ENCODE measurements at places on chromosomes 3 and 15.

- DNase-seq, result no peak
These were observed 203.5 kb upstream of the ZBTB20 start for GRCh38 chr3:115350606-115351005.

DNA sequence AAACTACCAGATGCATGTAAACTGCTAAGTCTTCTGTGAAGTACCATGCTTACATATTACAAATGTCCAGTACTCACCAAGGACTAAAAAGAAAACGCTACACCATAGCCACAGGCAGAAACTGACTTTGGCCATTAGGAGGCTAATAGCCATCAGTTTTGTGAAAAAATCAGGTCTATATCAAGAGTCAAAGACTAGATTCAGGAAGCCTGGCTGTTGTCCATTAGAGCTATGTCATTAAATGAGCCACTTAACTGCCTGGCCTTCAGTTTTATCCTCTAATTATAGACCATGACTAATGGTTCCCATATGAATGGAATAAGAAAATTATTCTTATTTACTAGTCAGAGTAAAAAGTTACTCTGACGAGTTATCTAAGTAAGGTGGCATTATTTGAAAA is 144.1 kb downstream of the VPS13C start:
- DNase-seq, result no peak

- DNase-seq, result no peak
These were observed 43.9 kb downstream of the NR1I2 start for GRCh38 chr3:119825820-119826219.

GRCh38 chr3:39021029-39021428 is 30.7 kb downstream of the SCN11A start:
- no peak for DNase-seq

DNA sequence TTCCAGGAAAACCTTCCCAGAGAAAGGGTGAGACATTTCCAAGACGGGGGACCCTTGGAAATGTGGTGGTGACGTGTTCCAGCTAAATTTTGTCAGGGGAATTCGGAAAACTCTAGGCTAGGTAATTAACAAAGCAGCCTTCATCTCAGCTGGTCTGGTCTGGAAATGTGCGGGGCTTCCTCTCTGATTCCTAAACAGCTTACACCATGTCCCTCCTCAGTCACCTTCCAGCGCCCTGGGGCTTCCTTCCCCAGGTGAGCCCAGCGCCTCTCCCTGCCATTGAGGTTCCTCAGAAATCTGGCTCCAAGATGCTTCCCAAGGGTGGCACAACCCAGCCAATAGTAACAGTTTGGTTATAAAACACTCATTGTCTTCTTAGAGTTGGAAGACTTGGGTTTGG is 571 bp downstream of the ACAD9 start:
- DNase-seq, result no peak

DNA sequence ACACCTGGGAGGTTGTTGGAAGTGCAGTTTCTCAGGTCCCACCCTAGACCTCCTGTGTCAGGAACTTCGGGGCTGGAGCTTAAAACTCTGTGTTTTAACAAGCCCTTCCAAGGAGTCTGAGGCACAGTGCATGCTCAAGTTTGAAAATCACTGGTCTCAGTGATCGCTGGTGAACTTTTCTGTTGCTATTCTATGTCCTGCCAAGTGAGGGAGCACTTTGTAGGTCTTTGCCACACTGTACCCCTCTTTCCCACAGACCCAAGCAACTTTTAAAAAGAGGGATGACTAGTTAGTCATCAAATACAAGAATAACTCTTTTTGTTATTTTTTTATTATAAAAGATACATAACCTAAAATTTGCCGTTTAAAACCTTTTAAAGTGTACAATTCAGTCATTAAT is 133.7 kb downstream of the AGBL1 start:
- no peak for DNase-seq

- no peak for DNase-seq
These were observed 29.6 kb downstream of the TF start for GRCh38 chr3:133775835-133776234.

DNA sequence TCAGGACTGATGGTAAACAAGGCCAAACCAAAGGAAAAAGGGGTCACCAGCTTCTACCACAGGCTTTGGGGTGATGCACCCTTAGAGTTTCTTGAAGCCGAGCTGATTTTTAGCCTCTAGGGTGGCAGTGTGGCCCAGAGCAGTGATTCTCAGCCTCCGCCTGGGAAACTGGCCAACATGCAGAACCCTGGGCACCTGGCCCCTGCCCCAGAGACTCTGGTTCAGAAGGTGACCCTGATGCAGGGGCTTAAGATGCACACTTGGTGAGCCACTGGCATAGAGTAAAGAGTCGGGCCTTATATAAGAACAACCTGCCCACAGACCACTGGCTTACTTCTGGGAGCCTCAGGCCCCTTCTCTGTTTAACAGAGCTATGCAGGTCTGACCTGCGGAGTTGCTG is 44.5 kb downstream of the SYNM start:
- no peak for DNase-seq

GRCh38 chr3:10332481-10333348 is 11.8 kb upstream of the SEC13 start:
- no peak for DNase-seq

DNA sequence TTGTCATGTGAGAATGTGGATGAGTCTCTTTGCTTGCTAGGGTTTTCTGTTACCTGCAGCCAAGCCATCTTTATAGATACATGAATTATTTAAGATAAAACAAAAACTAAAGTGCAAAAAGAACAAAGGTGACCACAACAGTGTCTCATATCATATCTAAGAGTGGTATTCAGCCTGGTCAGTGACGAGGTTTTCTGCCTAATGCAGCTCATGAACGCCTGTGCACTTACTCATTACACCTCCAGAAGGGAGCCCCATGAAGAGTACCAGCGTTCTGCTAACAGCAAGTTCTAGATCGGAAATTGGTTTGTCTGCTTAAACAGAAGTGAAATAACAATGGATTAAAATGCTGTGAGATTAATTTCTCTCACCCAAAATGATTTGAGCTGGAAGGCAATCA is 19.2 kb downstream of the PXYLP1 start:
- DNase-seq, result no peak

DNA sequence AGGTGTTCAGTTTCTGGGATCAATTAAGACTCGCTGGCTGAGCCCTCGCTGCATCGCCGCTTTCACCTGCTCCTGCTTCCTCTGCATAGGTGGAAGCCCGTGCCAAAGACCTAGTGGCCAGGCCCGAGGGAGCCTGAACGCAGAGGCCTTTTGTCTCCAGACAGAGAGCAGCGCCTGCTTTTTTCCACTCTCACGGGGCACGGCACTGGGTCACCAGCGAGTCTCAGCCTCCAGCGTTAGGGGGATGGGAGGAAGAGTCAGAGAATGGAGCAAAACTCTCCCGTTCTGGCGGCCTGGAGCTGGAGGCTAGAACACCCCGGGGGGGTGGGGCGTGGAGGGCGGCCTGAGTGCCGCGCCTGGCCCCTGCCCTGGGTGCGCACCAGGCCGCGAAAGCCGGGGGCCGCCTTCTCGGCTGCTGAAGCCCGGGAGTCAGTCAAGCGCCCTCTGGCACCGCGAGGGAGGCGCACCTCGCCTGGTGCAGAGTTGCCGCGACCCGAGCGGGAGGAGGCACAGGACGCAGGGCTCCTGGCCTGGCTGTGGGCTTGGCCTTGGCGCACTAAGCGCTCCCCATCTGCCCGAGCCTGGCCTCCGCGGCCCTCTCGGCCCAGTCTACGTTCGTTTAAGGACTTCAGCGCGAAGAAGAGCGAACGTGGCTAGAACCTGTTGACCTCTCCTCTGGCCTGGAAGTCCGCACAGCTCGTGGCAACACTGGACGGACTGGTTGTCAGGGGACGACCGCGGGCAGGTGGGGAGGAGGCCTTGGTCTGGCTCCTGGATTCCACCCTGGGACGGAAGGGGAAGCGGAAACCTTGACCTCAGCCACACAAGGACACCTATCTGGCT is 21.5 kb downstream of the NR2F2 start:
- no peak for DNase-seq

DNA sequence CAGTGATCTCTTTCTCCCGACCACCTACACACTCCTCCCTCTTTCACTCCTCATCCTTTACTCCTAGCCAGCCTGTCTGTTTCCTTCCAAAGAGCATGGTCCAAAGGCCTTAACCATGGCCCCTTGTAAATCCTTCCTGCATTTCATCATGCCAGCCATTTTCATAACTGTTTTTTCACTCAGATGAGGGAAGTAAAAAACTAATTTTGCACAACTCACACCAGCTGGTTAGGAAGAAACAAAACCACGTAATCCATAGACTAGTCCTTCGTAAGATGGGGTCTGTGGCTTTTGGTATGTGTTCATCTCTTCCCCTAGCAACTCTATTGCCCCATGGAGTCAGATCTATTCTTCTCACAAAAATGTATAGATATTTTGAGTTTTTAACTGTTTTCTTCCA is 187.8 kb downstream of the SHOX2 start:
- DNase-seq, result no peak

DNA sequence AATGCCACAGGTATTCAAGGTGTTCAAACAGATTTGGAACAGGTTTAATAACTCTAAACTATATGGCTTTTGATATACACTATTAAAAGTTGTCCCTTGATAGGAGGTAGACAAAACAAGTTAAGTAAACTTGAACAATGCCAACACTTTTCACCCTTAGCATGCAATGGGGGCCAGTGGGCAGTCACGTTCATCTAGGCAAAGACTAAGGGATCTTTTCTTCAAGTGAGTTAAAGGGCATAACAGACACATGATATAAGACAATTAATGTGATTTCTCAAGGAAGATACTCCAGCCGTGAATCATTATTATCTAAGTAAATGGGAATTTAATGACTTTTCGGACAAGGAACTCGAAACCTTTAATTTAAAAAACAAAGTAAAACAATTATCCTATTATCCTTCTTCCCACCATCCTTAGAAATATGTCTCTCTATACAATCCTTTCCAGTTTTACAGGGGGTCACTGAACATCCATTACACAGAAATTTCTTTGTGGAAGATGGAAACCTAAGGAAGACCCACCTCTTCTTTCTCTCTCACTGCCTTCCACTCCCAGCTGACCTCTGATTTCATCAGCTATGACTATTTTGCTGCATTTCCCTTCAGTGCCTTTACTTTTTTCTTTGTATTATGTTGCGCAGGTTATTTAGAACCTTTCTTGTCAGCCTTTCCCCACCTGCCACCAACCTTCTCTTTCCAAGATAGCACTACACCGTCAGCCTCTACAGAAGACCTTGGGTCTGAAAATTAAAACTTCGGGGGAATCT is 1.5 kb downstream of the CLDN1 start:
- DNase-seq, result no peak

- no peak for DNase-seq
These were observed 299.5 kb downstream of the GAP43 start for GRCh38 chr3:115922681-115923347.

GRCh38 chr15:64847448-64847847 is 5.7 kb downstream of the PLEKHO2 start:
- no peak for DNase-seq

DNA sequence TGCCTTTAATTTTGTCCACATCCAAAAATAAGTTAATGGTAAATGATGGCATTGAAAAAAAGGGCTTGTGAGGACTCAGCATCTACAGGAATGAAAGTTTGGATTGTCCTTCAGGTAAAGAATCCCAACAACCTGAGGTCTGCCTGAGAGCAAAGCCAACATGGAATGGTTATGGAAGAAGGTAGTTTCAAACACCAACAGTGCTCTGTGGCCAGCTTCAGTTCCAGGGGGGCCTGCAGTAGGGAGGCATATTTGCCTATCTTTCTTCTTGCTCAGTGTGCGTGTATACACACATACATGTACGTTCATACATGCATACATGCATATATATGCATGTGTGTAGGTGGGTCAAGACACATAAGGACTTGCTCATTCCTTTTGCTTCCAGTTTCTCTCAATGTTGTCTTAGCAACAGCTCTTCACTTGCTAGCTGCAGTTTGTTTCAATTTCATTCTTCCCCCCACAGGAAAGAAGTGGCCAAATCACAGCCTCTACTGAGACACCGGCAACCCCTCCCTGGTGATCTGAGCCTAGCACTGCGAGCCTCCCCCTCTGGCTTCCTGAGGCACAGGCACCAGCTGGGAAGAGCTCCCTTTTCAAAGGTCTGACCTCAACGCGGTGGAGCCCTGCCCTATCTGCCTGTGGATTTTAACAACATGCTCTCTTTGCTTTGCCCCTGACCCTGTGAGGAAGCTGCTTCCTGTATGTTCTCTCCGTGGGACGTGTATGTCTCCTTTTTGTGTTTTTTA is 146.2 kb downstream of the KLF13 start:
- DNase-seq, result no peak

- DNase-seq, result no peak
These were observed 7.2 kb upstream of the EOMES start for GRCh38 chr3:27729325-27729724.

- DNase-seq, result no peak
These were observed 2.7 kb downstream of the CHRNA3 start for GRCh38 chr15:78618064-78618463.

DNA sequence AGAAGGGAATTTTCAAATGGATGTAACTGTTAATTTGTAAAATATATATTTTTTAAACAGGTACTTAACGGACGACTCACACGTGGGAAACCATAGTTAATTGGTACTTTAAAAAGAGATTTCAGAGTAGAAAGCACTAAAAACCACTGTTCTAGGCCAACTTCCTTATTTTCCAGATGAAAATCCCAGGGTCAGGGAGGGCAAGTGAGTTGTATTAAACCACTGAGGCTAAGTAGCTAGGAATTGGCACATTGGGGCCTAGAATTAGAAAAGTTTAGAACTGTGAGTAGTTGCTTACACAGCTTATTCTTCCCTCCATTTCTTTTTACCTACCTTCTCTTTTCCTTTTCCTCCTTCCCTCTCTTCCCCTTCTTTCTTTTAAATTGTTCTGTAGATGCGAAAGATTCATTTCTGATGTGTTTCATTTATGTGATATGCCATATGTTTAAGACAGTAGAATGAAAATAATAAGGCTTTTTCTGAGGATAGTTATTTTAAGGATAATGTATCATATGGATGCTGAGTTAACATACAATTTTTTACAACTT is 4.1 kb upstream of the UTS2B start:
- no peak for DNase-seq

- DNase-seq, result no peak
These were observed 88.8 kb upstream of the TSEN2 start for GRCh38 chr3:12395349-12396012.

- DNase-seq, result no peak
These were observed 43.1 kb downstream of the FGF7 start for GRCh38 chr15:49466119-49466518.

DNA sequence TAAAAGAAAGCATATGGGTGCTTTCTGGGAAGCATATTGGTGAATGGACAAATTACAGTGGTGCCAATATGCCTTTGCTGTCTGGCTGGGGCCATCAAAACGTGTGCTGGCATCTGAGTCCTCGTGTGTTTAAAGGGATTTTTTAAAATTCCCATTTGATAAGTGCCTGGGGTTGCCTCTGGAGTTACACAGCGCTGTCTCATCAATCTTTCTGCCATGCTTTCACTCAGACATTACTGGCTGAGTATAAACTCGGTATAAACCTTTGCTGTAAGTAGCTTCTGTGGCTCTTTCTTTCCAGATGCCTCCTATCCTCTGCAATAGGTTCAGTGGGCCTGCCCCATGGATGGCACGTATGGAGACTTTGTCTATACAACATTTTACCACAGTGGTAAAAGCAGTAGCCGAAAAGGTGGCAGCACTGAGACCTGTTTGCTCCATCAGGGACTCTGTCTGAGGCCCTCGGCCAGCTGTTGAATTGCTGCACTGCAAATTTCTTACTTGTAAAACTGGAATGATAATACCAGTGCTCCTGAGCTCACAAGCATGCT is 195.5 kb downstream of the LPP start:
- DNase-seq, result no peak

Measured in stimulated activated CD8-positive, alpha-beta memory T cell treated with anti-CD3 and anti-CD28 coated beads, Interleukin-4, amount 100 ng/mL, for 4 hours (primary cell).